ENCODE measurements at places on chromosomes 5 and 9.
A peak's percentile ranks its signal among the peaks of the same experiment; 100 is the strongest.

GRCh38 chr9:105117234-105117633, 127.2 kb upstream of the SLC44A1 start:
- no peak for DNase-seq

DNA sequence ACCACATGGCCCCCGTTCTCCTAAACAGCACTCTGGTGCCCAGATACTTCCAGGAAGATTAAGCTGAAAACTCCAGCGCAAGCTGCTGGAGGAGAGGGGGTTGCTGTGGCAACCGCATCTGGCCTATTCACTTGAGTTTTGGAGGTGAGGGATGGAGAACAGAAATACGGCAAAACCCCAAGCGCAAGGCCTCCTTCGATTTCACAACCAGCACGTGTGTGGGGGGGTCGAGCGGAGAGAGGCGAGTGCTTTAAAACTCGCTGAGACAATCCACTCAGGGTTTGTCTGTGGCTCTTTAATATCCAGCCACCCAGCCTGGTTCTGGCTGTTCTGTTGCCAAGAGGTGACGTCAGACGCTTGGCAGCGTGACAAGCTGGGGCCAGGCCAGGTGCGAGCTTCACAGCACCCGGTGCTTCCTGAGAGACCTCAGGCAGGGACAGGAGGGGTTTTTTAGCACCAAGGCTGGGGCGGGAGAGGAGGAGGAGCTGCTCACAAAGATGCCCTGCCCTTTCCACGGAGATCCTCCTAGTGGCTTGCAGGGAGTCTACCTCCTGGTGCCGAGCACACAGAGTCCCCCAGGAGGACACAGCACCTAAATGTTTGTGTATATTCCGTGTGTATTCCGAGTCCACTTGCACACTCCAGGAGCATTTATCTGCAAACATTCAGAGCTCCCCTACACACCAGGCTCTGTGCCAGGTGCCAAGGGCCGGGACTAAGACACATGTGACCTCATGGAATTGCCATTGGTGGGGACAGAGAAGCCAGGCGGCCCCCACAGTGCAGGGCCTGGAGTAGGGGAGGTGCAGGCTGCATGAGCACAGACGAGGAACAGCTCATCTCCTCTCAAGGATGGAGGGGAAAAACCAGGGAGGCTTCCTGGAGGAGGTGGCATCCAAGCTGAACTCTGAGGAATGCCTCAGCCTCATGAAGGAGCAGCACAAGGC, 194.6 kb downstream of the OLFM1 start:
- peak; percentile 5 for DNase-seq

- no peak for DNase-seq
Measured at GRCh38 chr9:105346273-105346672, 101.6 kb upstream of the FSD1L start.

GRCh38 chr5:119357270-119357669, 1.5 kb downstream of the TNFAIP8 start:
- DNase-seq: no peak

DNA sequence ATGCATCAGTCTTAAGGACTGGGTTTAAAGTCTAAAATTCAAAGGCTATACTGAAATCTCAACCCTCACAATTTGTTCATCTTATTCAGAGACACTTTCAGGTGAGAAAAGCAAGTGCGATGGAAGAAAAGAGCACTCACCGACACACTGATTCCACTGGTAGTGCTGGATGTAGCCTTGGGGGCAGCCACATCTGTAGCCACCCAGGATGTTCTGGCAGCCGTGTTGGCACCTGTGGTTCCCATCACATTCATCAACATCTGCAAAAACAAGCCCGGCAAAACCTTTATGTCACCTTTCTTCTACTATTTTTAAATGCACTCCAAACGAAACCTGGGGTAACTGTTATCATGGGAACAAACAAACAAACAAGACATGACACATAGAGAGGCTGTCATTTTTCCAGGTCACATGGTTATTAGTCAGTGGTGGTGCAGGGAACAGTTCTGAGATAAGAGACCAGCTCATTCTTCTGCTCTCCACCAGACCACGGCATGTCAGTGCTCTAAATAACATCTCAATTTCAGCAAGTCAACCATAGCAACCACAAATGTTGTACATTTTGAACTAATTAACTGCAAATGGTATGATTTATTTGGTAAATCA, 188.4 kb downstream of the SLC12A2 start:
- no peak for DNase-seq

Measured in keratinocyte (primary cell).